ENCODE measurements at places on chromosomes 3 and 15. TPM values are rescaled to one million over a fixed set of nuclear protein-coding genes. Genes with fewer than 3 reads are reported as not detected.

CPNE9 gene
- 0.16 TPM for total RNA-seq

CILP gene
- 1.5 TPM for total RNA-seq

ESYT3 gene
- 5.3 TPM for total RNA-seq

DLEC1 gene
- total RNA-seq: 3.3 TPM

DUOXA1 gene
- 1.4 TPM for total RNA-seq

SPATA12 gene
- not detected for total RNA-seq

Measured in kidney (tissue), 22 donors.